ENCODE measurements at places on chromosomes 5 and 9. TPM values are rescaled to one million over a fixed set of nuclear protein-coding genes. Genes with fewer than 3 reads are reported as not detected.

DNA sequence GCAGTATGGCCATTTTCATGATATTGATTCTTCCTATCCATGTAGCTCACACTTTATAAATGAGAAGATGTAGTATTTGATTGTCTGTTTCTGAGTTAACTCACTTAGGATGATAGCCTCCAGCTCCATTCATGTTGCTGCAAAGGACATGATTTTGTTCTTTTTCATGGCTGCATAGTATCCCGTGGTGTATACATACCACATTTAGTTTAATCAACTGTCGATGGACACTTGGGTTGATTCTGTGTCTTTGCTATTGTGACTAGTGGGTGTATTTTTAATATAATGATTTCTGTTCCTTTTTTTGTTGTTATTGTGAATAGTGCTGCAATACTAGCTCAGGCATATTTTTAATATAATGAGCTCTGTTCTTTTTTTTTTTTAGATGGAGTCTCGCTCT is 560.3 kb upstream of the ZNF608 start:
- H3K4me3 ChIP-seq: no peak overlapping the region
- DNase-seq: no peak
- no peaks in the 10 kb centered on the region for H3K4me1 ChIP-seq
- H3K36me3 ChIP-seq: no peaks in the 10 kb centered on the region
- H3K27ac ChIP-seq: no peak overlapping the region
- H3K27me3 ChIP-seq: no peaks in the 10 kb centered on the region

Gene SLC27A6
- 0.15 TPM for total RNA-seq

- H3K4me1 ChIP-seq: no peaks in the 10 kb centered on the region
- H3K36me3 ChIP-seq: no peaks in the 10 kb centered on the region
- H3K27me3 ChIP-seq: no peaks in the 10 kb centered on the region
These were observed 8.9 kb downstream of the HAVCR1 start for GRCh38 chr5:157050050-157050449.

DNA sequence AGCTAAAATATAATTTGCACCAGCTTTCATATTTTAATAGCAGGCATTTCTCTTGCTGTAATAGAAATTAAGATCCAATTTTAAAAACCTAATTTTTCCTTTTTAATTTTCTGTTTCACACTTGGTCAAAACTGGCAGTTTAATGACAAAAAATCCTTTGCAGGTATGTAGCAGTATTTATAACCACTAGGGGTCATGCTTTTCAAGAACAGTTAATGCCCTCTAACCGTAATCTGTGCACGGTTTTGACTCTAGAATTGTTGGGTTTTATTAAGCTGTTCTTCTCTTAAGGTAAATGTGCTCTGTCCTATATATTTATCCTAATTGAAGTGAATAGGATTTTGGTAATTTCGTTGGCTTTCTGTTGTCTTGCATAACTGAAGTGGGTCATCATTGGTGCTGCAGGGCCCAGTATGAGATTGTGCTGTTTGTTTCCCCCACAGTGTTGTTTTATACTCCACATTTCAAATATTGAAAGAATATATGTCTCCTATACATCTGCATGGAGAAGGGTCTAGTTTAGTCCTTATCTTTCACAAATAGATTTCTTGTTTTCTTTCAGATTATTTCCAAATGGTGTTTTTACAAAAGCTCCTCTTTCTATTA is 107.4 kb downstream of the SCAMP1 start:
- H3K4me3 ChIP-seq: no peak overlapping the region
- H3K4me1 ChIP-seq: no peaks in the 10 kb centered on the region
- no peak for DNase-seq

- H3K27ac ChIP-seq: no peak overlapping the region
- H3K4me3 ChIP-seq: no peak overlapping the region
- no peaks in the 10 kb centered on the region for H3K36me3 ChIP-seq
- no peaks in the 10 kb centered on the region for H3K4me1 ChIP-seq
These were observed 21.7 kb downstream of the ANKRD55 start for GRCh38 chr5:56211298-56211865.

DNA sequence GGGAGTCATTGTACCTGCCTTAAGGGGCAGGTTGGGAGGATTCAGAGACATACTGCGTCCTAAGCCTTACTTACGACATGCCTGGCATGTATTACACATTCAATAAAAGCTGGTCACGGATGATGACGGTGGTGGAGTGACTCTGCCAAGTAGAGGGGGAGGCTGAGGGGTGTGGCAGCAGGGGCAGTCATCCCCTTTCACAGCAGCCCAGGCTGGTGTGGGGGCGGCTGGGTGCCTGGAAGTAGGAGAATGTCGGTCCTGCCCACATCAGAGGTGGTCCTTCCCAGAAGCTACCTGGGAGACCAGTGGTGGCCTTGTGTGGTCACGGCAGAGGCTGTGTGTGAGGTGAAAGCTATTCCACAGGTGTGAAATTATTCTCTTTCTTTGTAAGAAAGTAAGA is 8.9 kb downstream of the ZBTB34 start:
- no peak overlapping the region for H3K4me3 ChIP-seq
- no peak overlapping the region for H3K27ac ChIP-seq
- H3K4me1 ChIP-seq: peaks cover 7% of the 10 kb centered on the region
- H3K27me3 ChIP-seq: no peaks in the 10 kb centered on the region

DNA sequence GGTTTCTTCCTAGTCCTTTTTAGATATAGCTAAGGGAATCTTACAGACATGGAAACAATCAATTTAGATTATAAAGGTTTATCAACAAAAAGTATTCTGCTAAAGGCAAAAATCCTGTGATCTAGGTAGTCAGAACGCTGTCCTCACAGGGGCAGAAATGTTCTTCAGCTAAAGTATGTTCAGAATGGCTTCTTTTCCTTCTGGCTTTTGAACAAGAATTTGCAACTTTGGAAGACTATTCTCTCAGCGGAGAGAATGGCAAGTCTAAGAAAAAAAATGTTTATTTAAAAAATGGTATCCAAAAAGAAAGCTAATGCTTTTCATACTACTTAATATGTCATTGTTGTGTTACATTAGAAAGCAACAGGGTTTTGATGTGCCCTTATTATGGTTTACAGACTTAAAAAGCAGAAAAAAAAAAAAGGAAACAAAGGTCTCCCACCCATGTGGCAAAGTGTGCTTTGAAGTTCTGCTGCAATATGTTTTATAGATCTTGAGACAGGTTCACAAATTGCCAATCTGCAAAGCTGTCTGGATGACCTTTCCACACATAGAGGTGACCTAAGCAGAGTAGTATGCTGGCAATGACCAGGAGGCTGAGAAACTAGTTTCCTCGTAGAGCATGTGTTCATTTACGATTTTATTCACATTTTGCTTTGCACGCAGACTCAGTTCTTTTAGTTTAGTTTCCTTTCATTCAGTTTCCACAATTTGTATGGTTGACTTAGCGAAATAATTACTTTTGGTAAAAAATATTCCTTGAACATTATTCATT is 45.1 kb upstream of the PJA2 start:
- H3K4me3 ChIP-seq: no peak overlapping the region
- peaks cover 11% of the 10 kb centered on the region for H3K4me1 ChIP-seq
- H3K27me3 ChIP-seq: no peaks in the 10 kb centered on the region
- no peaks in the 10 kb centered on the region for H3K36me3 ChIP-seq
- DNase-seq: no peak

DNA sequence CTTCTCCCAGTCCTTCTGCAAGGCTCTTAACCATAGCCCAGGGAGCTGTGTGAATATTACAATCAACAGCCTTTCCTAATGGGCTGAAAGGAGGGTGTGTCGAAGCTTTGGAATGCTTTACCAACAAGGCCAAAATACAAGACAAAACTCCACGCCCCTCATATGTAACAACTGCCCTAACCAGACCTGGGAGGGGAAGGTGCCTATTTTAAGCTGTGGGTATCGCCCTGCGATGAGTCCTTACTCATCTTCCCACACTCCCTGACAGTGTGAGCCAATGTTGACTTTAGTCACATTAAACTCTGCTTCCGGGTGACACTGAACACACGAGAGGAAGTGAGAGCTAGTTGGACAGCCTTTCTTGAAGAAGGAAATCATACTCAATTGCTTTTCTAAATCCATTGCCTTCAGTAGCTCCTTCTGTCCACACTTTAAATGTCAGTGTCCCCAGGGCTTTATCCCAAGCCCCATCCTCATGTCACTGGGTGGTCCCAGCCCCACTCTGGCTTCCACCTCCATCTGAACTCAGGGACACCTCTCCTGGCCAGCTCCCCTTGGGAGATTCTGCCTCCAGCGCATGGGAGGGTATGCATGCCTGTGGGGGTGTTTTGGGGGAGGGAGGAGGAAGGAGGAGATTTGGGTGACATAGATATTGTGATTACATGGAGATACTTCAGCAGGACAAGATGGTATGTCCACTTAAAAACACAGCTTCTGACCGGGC is 6.5 kb upstream of the TBC1D9B start:
- no peak for DNase-seq
- H3K4me3 ChIP-seq: no peak overlapping the region
- H3K36me3 ChIP-seq: no peaks in the 10 kb centered on the region
- H3K27me3 ChIP-seq: no peaks in the 10 kb centered on the region
- H3K4me1 ChIP-seq: peaks cover 15% of the 10 kb centered on the region

Gene ZNF79
- 9.5 TPM for total RNA-seq

Gene ENDOG
- total RNA-seq: 21.5 TPM

Gene GPR151
- total RNA-seq: not detected

GRCh38 chr9:18429070-18429469 is 44.9 kb upstream of the ADAMTSL1 start:
- no peaks in the 10 kb centered on the region for H3K36me3 ChIP-seq
- H3K27me3 ChIP-seq: no peaks in the 10 kb centered on the region
- H3K4me1 ChIP-seq: no peaks in the 10 kb centered on the region
- no peak overlapping the region for H3K27ac ChIP-seq
- H3K4me3 ChIP-seq: no peak overlapping the region

GRCh38 chr5:142984011-142984410 is 213.8 kb downstream of the ARHGAP26 start:
- H3K36me3 ChIP-seq: no peaks in the 10 kb centered on the region
- H3K27me3 ChIP-seq: no peaks in the 10 kb centered on the region
- H3K27ac ChIP-seq: no peak overlapping the region
- no peak overlapping the region for H3K4me3 ChIP-seq
- peaks cover 55% of the 10 kb centered on the region for H3K4me1 ChIP-seq

DNA sequence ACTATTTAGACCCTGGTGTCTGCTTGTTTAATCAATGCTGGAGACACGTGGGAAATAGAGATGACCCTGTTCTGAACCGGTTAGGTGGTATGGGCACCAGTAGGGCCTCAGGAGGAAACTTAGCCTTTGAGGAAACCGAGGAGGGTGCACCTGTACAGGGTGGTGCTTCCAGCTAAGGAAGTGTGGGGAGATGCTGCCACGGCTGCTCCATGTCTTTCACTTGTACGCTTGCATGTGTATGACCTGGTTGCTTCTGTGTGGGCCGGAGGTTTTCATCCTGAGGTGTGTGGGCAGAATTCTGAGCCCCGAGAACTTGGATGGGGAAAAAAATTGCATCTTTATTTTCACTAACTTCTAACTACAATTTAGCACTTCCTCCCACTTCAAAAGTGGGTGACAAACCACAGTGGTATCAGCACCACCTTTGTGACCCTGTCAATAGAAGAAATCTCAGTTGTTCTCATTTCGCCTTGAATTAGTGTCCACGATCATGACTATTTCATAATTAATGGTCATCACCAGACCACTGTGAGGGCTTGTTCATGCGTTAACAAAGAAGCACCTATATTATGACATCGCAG is 99.8 kb upstream of the SPATA31C2 start:
- no peak for DNase-seq
- no peaks in the 10 kb centered on the region for H3K4me1 ChIP-seq
- no peak overlapping the region for H3K4me3 ChIP-seq
- H3K36me3 ChIP-seq: no peaks in the 10 kb centered on the region

Gene GPX8
- total RNA-seq: 10.8 TPM

GRCh38 chr5:9447691-9448090 is 98.2 kb downstream of the SEMA5A start:
- no peaks in the 10 kb centered on the region for H3K4me1 ChIP-seq
- no peak overlapping the region for H3K27ac ChIP-seq
- H3K36me3 ChIP-seq: no peaks in the 10 kb centered on the region
- no peak overlapping the region for H3K4me3 ChIP-seq
- no peaks in the 10 kb centered on the region for H3K27me3 ChIP-seq

GRCh38 chr5:115818821-115819220 is 2.4 kb upstream of the CDO1 start:
- no peak overlapping the region for H3K4me3 ChIP-seq
- H3K36me3 ChIP-seq: no peaks in the 10 kb centered on the region
- peaks cover 43% of the 10 kb centered on the region for H3K27me3 ChIP-seq
- peaks cover 16% of the 10 kb centered on the region for H3K4me1 ChIP-seq

- H3K4me3 ChIP-seq: no peak overlapping the region
- no peak overlapping the region for H3K27ac ChIP-seq
- DNase-seq: no peak
- H3K36me3 ChIP-seq: no peaks in the 10 kb centered on the region
- no peaks in the 10 kb centered on the region for H3K27me3 ChIP-seq
These were observed 210.1 kb downstream of the PRDM9 start for GRCh38 chr5:23717486-23717885.

DNA sequence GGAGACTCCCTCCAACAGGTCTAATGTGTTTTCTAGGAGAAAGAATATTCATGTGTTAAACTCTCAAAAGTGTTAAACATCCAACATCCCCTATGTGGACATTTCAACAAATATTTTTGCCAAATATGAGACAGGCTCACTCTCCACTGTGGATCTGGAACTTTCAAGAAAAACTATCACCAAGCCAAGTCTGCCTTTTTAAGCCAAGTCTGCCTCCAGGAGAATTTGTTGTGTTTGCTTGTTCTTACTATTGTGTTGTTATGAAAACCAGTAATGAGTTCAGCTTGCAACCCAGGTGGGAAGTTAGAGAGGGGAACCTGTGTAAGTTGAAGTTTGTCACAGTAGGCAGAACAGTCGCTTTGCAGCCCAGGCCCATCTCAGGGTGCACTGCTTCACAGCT is 228.1 kb downstream of the NFIB start:
- no peaks in the 10 kb centered on the region for H3K36me3 ChIP-seq
- no peak overlapping the region for H3K27ac ChIP-seq
- no peak overlapping the region for H3K4me3 ChIP-seq
- H3K4me1 ChIP-seq: no peaks in the 10 kb centered on the region
- no peak for DNase-seq
- H3K27me3 ChIP-seq: no peaks in the 10 kb centered on the region

GRCh38 chr9:102461156-102461819 is 533.8 kb upstream of the CYLC2 start:
- no peaks in the 10 kb centered on the region for H3K36me3 ChIP-seq
- no peak for DNase-seq
- H3K27me3 ChIP-seq: no peaks in the 10 kb centered on the region
- H3K4me3 ChIP-seq: no peak overlapping the region
- H3K27ac ChIP-seq: no peak overlapping the region
